Activated T-cell treated with anti-CD3 and anti-CD28 coated beads, Interleukin-2, amount 50 U/mL, for 1 hour (primary cell): ENCODE measurements at places on chromosomes 4 and X.
A peak's percentile ranks its signal among the peaks of the same experiment; 100 is the strongest.

DNA sequence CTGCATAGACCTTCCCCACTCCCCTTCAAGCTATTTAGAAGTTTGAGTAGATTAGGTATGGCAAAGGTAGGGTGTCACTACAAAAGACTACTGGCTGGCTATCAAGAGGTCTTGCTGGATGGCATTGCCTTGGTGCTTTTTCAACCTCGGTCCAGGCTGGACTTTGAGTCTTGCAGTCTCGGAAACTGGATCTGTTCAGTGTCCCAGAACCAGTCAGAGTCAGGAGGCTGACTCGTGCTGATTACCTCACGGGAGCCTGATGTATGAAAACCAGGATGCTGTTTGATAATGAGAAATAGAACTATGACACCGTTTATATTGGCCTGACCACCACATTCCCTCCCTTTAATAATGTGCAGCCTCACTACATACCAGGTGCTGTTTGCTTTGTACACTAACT, 2.7 kb upstream of the PHKA1 start:
- DNase-seq = no peak

GRCh38 chr4:187491286-187491685, 504.3 kb upstream of the ZFP42 start:
- DNase-seq = no peak

- DNase-seq = no peak
These were observed 24.4 kb upstream of the CORIN start for GRCh38 chr4:47862297-47862696.

GRCh38 chr4:42904986-42905385, 12.5 kb downstream of the GRXCR1 start:
- no peak for DNase-seq

GRCh38 chr4:125283707-125284279, 31.0 kb upstream of the FAT4 start:
- no peak for DNase-seq

GRCh38 chrX:81489987-81490386, 288.1 kb downstream of the SH3BGRL start:
- DNase-seq = no peak

DNA sequence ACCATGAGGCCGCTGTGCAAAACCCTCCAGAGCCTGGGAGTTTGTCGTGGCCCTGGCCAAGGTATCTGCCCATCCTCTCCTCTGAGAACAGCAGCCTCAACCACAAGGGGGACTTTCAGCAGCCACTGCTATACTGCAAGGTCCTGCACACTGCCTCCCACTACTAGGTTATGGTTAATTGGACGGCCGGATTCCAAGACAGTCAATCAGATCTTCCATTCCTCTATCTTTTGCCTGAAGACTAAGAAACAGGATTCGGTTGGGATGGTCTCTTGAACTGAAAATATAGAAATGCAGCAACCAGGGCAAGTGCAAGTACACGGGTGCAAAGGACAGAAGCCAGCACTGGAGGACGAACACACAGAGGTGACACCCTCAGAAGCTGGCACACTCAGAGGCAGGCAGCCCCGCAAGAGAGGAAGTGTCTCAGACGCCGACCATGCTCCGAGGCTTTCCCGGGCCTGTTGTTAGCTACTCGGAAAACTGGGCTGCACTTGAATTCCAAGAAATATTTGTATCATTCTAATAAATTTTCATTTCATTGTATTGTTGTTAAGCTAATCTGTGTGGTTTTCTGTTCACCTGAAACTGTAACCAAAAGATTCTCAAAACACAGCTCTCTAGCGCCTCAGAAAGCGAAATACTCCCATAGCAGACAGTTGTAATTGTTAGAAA, 63.3 kb downstream of the AFAP1 start:
- peak; percentile 59 for DNase-seq

- no peak for DNase-seq
These were observed 122.4 kb upstream of the NPY2R start for GRCh38 chr4:155085843-155086530.

DNA sequence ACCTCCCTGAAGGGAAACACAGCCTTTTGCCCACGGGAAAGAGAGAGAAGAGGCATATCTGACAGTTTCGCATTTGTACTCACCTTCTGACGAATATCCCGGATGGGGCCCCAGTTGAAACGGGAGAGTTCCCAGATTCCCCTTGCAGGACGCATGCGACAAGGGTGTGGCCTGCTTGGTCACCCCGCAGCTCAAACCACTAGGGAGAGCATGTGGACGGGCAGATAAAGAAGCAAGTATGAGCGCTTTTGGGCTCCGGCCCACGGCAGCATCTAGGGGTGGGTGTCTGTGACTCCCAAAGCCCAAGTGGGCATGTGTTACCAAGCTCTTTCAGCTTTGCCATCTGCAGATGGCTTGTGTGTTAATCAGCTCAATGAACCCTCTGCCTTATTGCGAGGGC, 70.1 kb upstream of the MED14 start:
- no peak for DNase-seq

- no peak for DNase-seq
These were observed 12.7 kb downstream of the SPRY1 start for GRCh38 chr4:123409334-123409733.

GRCh38 chr4:6938237-6938636, 28.6 kb downstream of the TBC1D14 start:
- no peak for DNase-seq

DNA sequence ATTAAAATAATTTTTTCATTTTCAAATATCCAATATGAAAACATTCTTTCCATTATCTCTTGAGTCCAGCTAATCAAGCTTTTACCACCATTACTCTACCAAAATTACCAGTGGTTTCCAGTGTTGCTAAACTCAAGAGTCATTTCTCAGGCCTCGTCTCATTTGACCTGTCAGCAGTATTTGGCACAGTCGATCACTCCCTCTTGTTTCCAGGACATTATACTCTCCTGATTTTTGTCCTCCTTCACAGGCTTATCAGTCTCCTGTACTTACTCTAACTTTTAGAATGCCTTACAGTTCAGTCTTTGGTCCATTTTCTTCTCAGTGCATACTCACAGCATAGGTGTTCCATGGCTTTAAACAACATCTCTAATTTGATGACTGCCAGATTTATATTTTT, 11.6 kb downstream of the USP38 start:
- DNase-seq = no peak

GRCh38 chr4:52038103-52038912, at the start of gene SGCB:
Gene SGCB (minus strand): TSS chr4:52038299. CDS start chr4:52038259, 40 bp downstream.
- DNase-seq = peak; percentile 78

DNA sequence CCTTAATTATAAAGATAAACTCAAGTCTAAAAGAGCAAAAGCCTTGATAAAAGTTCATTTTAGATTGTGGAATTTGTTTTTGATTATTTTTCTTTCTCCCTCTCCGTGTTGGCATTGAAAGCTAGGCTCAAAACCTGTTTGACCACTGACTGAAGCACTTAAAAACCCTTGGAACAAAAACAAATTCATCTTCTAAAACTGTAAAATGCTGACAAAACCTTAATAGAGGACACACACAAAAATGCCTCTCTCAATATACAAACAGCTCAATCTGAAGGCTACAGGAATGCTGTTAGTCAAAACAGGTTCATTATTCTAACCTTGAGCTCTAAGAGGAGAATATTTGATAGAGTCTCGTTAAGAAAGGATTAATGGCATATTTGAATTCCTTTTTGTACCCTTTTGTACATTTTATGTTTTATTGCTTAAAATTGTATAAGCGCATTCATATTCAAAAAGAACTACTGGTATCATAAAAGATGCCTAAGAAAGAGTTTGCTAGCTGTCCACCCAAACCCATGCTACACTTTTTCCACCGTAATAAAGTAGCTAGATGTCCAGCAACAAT, 74.3 kb upstream of the NAP1L5 start:
- DNase-seq = no peak

DNA sequence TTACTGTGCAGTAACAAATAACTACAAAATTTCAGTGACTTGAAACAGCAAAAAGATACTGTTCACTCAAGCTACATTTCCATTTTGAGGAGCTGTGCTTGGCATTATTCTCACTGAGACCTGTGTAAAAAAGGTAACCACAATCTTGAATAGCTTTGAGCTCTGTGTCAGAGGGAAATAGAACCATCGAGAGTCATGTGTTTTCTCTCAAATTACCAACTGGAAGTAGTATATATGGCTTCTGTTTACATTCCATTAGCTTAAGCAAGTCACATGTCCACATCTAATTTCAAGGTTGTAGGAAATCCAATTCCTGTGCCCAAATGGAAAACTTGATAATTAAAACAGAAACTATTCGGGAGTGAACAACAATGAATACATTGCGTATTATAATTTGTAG, 82.9 kb upstream of the BANK1 start:
- no peak for DNase-seq

DNA sequence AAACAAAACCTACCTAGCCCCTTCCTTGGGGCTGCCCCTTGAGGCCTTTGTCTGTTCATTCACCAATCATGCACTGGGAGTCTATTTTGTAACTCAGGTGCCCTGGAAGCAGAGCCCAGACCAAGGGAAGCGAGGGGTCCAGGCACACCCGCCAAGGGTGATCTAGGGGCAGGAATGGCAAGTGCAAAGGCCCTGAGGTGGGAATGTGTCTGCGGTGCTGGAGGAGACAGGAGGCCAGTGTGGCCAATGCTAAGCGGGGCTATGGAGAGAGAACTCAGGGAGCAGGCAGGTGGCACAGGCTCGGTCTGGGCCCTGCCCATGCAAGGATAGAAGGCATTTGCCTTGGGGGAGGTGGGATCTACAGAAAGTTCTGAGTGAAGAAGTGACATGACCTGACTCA, 3.5 kb upstream of the SH3BP2 start:
- no peak for DNase-seq

DNA sequence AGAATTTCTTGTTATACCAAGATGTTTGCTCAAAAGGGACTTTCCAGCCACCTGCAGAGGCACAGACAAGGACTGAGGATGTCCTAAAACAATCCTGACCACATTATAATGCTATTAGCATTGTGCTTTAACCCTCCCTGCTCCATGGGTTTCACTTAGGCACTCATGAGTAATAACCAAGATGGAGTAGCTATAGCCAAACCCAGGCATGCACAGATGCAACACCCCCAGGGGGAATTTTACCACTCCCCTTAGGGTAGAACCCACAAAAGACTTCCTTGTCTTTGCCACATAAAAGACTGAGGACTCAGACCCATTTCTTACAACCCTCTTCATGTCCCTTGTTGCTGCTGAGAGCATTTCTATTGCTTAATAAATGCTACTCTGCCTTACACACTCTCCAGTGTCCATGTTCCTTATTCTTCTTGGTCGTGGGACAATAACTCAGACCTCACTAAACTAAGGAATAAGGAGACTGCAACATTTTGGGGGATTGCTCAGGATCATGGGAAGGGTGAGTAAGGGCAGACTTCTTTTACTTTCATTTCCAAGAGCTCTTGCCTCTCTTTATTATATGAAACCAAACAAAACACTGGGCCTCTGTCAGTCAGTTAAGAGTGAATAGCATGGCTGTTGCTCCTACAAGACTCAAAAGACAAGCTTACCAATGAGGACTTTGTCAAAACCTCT, 103.5 kb downstream of the TECRL start:
- no peak for DNase-seq

- no peak for DNase-seq
These were observed 10.1 kb upstream of the MPP1 start for GRCh38 chrX:154815274-154815818.

GRCh38 chr4:72340803-72341431, 228.1 kb downstream of the ADAMTS3 start:
- DNase-seq = no peak

- DNase-seq = no peak
These were observed 674.8 kb downstream of the IQCM start for GRCh38 chr4:149140841-149141240.

DNA sequence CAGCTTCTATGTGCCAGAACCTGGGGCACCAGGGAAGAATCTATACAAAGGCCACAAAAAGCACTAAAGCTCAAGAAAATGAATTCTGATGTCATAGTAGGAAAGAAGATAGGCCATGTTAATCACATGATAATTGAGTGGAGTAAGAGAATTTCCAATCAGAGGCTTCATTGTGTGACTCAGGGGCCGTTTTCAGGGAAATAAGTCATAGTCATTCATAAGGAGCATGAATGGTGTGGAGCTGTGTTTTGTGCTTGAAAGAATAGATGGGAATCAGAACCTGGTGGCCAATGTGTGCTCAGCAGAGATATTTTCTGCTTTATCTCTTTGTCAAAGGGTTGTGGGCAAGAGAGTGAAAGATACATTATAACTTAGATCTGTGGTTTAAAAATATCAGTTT, 102.4 kb upstream of the ZDHHC15 start:
- no peak for DNase-seq

GRCh38 chrX:50814701-50815100, 707 bp upstream of the SHROOM4 start:
- DNase-seq = no peak

DNA sequence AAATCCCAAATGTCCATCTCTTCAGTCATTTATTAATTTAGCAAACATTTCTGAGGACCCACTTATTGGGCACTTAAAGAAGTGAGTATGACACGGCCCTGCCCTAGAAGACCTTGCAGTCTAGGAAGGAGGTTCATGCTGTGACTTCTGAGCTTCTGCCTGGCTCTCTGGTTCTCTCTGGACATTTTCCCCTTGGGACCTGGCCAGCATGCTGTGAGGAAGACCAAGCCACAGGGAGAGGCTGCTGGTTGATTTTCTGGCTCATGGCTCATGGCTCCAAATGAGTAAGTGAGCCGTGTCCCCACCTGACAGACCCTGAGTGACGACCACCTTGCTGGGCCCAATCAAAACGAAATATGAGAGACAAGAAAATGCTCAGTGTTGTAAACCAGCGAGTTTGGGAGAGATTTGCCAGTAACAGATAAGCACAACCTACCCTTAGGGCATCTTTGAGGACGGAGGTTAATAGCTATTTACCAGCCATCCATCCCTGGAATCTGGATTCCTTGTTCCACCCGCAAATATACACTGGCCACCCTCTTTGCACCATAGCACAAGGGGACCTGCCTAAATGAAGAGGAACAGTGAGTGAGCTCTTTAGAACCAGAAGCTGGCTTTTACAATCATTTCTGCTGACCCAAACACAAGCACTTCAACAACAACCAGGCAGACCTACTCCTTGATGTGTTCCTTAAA, 876 bp downstream of the MPP1 start:
- DNase-seq = no peak

DNA sequence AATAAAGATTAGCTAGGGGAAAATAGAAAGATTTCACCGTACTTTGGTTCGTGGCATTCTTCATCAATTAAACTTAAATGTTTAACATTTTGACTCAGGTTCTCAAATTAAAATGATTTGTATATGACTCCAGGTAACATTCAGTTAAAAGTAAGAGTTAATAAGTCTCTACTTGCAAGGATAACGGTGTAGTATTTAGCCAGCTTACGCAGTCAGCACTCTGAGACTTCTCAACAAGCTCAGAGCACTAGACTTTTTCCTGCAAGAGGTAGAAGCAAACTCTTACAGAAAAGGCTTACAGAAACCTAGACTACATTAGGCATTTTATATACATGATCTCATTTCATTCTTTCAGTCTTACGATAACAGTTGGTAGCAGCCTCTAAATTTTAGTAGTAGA, 96.4 kb upstream of the PPARGC1A start:
- no peak for DNase-seq

GRCh38 chrX:97461763-97462162, 578.1 kb downstream of the RPA4 start:
- DNase-seq = no peak

GRCh38 chr4:7928711-7929110, 10.9 kb downstream of the AFAP1 start:
- DNase-seq = no peak

GRCh38 chrX:37763400-37763799, 16.5 kb upstream of the CYBB start:
- no peak for DNase-seq
